ENCODE measurements at places on chromosomes 6 and 20.

DNA sequence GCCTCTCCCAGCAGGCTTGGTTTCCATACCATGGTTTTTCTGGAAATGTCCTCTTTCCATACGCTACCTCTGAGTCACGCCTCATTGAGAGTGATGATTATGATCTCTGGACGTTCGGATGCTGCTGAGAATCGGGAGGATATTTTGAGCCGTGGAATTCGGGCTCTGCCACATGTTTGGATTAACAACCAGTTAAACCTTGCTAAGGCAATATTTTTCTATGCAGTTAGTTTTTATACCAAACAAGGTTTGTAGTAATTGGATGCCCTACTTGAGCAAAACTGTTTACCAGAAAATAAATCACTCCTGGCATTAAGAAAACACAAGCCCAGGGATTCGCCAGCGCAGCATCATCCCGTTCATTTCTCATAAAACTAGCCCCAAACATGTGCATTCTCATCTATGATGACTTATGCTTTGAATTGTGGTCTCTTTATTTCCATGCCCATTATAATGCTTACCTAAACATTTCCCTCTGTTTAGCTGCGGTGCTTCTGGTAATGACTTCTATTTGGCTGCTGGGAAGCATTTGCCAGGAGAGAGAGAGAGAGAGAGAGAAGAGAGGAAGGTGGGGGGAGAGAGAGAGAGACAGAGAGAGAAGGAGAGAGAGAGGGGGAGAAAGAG is 198.9 kb downstream of the CLIC5 start:
- DNase-seq: no peak

DNA sequence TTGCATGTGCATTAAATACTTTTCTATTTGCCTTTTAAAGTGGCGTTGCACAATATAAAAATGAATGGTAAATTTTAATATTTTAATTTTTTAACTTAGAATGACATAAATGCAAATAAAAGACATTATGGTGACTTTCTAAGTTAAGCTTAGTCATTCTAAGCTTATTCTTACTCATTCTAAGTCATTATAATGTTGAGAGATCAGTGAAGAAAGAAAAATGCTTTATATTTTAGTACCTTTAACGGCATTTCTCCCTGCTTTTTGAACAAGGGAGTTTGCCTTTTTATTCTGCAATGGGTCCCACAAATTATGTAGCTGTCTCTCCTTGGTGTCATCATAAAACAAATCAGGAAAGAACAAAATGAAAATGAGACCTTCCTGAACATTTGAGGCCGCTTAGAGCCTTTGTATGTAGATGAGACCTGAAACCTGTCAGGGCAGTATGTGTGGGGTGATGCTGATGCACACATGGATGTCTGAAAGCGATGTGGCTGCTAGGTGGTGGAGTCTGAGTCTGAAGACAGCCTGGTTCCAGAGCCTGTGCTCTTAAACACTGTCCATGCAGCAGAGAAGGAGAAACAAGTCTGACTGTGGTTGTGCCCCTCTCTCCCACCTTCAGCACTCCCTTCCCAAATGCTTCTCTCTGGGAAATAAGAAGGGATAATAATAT is 158.0 kb downstream of the PHF3 start:
- no peak for DNase-seq

- no peak for DNase-seq
These were observed 491.9 kb upstream of the SOX4 start for GRCh38 chr6:21101694-21102093.

GRCh38 chr6:107132330-107132954 is 17.1 kb upstream of the BEND3 start:
- peak; percentile 48 for DNase-seq

DNA sequence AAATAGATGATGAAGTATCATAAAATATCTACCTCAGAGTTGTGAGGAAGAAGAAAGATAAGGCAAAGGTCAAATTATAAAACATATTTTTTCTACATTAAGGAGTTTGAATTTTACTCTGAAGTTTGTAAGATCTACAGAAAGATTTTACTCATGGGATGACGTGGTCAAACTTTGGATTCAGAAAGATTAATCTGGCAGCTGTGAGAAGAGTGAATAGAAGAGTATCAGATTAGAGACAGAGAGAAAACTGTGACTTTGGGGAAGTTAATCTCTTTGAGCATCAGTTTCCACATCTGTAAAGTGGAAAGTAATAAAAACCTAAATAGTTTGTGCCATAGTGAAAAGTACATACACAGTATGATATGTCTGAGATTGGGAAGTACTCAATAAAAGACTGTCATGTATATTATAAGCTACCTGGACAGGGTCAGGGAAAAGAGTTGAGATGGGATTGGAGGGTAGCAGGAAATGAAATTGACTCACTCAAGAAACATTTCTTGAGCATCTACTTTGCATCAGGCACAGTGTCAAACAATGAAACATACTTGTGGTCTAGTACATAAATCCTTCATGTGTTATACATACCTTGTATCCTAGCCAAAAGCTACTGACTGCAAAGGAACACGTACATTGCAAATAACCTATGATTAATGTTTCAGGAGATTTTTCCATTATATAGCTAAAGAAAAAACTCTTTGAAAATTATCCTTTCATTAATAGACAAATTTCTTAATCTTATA is 222.1 kb downstream of the TMEM200A start:
- DNase-seq: no peak

DNA sequence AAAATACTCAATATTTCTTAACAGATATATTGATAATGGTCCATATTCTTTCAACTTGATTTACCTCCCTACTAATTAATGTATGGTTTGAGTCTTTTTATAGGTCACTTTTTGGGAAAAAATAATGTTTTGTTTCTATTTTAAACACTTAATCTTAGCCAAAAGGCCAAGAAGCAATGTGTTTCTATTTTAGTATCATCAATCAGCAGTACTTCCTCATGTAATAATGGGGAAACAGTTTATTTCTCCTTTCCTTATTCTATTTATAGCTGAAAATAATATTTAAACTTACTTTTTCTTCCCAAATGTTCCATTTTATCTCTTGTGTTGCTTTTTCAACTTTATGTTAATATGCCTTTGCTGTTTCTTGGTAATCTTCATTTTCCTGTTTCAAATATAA is 295.1 kb downstream of the ALDH8A1 start:
- no peak for DNase-seq

DNA sequence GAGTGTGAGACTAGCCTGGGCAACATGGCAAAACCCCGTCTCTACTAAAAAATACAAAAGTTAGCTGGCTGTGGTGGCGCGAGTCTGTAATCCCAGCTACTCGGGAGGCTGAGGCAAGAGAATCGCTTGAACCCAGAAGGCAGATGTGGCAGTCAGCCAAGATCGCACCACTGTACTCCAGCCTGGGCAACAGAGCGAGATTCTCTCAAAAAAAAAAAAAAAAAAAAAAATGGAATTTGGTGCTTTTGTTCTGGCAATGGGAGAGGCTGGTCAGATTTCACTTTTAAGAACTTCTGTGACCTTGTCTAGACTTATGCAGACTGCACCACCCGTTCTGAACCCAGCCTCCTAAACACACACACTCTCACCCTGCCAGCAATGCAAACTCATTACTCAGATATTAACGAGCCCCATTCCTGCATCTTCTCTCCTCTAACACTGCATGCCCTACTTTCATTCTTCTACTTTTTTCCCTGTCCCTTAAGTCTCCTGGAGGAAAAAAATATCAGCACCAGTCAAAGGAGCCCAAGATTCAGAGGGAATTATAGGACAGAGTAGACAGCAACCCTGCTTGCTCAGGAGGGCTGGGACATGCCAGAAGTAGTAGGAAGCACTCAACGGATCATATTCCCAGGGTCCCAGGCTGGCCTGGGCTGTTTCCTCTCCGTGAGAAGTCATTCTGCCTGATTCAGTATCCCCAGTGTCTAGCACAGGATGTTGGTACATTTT is 4.4 kb downstream of the MOCS1 start:
- no peak for DNase-seq

DNA sequence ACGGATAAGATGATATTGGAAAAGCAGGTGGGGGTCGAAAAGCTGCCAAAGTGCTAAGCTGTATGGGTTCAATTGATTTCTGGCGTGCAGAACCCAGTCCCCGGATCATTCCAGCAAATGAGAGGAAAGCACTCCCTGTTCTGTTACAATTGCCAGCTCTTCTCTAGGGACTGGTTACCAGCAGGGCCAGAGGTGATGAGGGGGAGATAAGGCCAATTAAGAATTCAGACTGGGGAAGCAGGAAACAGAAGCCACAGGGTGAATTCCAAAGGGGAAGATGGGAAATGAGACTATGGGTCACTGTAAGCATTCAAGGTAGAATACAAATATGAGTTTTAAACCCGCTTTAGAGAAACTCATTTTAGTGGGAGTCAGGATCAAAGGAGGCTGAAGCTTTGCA is 349.4 kb upstream of the MAP3K7 start:
- no peak for DNase-seq

DNA sequence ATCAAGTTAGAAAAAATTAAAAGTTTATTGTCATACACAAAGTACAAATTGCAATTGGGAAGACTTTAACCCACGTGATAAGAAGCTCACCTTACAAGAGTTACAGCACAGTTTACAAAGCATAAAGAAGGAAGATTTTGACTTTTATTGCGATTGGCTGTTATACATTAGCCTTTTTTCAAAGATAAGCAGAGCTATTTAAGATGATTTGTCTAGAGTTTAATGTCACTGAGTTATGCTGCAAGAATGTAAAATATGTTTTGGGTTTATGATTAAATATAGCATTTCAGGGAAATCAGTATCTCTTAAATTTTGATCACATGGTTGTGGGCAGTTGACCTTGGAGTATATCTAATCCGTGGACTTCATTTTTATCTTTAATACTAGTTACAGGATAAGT is 664.2 kb upstream of the PTCHD4 start:
- DNase-seq: no peak

DNA sequence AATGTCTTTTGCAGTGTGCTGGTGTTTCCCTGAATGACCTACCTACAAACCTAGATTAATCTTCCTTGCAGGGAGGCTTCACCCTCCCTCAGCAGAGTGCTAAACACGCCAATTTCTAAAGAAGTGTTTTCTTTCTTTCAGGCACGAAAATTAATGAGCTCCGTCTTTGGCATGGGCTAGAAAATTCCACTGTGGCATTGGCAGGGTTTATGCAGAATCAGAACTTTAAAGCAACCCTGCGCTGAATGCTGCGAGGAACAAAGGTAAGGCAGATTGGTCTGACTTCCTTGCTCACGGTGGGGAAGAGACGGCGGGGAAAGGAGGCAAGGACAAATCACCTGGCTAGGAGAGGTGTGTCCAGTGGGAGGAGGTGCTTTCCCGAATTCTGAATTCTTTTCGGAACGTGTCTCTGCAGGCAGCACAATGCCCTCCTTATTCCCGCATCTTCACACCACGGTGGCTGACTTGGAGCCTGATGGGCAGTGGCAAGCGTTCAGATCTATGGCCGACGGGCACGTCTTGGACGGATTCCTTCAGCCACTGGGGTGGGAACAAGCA is 6.2 kb upstream of the BANF2 start:
- no peak for DNase-seq

- DNase-seq: no peak
These were observed 103.4 kb downstream of the FOXC1 start for GRCh38 chr6:1713016-1713600.

DNA sequence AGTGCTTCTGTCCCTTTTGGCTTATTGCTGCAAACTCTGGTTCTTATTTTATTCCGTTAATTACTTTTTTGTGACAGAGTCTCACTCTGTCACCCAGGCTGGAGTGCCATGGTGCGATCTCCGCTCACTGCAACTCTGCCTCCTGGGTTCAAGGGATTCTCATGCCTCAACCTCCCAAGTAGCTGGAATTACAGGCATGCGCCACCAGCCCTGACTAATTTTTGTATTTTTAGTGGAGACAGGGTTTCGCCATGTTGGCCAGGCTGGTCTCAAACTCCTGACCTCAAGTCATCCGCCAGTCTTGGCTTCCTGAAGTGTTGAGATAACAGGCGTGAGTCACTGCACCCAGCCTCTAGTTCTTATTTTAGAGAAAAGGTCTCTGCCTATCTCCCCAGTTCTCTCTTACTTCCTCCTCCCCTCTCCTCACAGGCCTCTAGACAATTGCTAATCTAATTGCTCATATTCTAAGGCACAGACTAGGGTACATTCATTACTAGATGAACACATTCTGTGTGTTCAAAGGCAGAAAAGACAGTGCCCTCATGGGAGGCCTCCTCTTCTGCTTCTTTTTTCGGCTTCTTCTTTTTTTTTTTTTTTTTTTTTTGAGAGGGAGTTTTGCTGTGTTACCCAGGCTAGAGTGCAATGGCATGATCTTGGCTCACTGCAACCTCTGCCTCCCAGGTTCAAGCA is 27.0 kb downstream of the EDEM2 start:
- no peak for DNase-seq

DNA sequence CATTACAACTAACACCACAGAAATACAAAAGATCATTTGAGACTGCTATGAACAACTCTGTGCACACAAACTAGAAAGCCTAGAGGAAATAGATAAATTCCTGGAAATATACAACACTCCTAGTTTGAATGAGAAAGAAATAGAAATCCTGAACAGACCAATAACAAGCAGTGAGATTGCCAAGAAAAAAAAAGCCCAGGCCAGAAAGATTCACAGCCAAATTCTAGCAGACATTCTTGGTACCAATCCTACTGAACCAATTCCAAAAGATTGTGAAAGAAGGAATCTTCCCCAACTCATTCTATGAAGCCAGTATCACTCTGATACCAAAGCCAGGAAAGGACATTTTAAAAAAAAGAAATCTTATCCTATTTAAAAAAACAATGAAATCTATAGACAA is 7.0 kb upstream of the CDK19 start:
- no peak for DNase-seq

DNA sequence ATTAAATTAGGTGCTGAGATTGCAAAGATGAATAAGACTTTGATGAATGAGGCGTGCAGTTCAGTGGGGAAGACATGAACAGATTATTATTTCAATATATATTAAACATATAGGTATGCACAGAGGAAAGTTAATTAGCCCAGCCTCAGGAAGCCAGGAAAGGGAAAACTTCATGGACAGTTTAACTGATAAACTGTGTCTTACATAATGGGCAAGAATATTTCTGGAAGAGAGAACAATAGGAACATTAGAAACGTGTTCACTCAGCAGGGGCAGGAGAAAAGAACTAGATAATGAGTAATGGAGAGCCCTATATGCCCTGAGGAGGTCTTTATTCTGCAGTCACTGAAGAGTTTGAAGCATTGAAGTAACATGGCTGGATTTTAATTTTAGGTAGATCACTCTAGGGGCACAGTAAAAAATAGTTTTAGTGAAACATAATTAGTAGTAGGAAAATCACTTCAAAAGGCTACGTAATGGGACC is 23.6 kb downstream of the CEP57L1 start:
- no peak for DNase-seq

- no peak for DNase-seq
These were observed 800.4 kb downstream of the KIF16B start for GRCh38 chr20:15772826-15773225.

- no peak for DNase-seq
These were observed 4.4 kb downstream of the STX16 start for GRCh38 chr20:58655328-58656107.

GRCh38 chr6:139584599-139584998 is 210.2 kb upstream of the CITED2 start:
- no peak for DNase-seq

GRCh38 chr20:57208198-57208597 is 58.2 kb downstream of the BMP7 start:
- DNase-seq: no peak

Data from activated T-cell treated with anti-CD3 and anti-CD28 coated beads, Interleukin-2, amount 50 U/mL, for 48 hours (primary cell).